CD4-positive, alpha-beta T cell treated with Interleukin-6 for 4 hours (primary cell): ENCODE measurements at places on chromosomes 3 and 15.

GRCh38 chr3:83928391-83928790 lies 1030.4 kb upstream of the CADM2 start:
- no peak for DNase-seq

- DNase-seq, result no peak
These were observed 499 bp downstream of the RABL3 start for GRCh38 chr3:120741837-120742197.

DNA sequence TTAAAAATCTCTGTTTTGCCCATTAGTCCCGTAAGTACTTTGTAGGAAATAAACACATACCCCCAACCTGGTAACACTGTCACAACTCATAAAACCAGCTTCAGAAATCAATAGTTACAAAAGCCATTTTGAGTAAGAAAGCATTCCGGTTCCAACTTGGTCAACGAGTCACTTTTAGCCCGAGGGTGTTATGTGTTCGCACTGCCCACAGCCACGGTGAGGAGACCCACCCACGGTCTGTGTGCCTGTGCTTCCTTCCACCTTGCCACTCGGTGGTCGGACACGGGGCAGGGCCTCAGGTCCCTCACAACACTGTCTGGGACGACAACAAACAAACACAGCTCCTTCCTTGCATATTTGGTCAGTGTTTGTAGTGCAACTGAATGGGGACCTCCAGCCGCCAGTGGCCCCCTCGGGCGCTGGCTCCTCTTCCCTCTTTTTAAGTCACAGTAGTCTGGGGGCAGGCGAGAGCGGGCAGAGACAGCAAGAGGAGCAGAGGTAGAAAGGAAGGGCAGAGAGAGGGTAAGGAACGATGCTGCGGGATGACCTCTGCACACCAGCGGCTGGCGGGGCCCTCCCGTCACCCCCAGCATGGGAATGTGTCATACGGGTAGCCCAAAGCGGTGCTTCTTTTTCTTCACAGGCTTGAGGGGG lies 5.2 kb upstream of the MUSTN1 start:
- no peak for DNase-seq

DNA sequence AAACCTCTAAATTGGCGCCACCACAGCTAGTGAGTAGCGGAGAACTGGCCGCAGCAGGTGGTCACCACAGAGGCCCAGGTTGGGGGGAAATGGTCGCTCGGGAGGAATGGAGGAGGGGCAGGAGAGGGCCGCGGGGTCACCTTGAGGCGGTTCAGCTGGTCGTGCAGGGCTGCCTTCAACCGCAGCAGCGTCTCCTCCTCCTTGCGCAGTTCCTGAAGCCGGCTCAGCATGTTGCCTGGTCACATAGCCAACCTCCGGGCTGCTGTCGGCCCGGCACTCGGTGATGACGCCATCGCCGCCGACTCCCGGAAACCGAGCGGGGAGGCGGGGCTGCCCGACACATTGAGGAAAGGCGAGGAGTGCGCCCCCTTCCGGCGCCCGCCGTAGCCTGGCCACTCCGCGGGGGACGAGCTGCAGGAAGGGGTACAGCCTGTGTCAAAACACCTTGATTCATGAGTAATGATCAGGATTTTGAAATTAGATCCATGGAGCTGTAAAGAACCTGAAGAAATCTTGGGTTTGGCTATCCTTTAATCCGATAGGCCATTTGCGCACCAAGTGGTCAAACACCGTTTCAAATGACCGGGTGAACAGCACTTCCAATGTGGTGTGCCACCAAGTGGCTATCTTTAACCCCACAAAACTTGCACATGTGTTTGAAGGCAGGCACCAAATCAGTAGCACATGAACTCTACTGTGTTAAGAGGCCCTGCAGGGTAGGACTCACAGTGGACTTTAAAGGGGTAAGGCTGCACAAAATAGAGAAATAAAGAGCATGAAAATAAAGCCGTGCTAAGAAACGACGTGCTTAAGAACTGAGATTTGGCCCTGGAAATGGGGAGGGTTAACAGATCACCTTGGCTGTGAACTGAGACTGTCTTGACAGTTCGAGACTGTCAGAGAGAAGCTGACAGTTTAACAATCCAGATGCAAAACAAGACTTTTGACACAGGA lies at the start of gene SNAPC5:
Gene SNAPC5, minus strand, starts transcription at position 261 of the 954 bp plus-strand sequence. Its CDS starts 31 bp downstream, at position 230.
- DNase-seq, result peak; percentile 98

DNA sequence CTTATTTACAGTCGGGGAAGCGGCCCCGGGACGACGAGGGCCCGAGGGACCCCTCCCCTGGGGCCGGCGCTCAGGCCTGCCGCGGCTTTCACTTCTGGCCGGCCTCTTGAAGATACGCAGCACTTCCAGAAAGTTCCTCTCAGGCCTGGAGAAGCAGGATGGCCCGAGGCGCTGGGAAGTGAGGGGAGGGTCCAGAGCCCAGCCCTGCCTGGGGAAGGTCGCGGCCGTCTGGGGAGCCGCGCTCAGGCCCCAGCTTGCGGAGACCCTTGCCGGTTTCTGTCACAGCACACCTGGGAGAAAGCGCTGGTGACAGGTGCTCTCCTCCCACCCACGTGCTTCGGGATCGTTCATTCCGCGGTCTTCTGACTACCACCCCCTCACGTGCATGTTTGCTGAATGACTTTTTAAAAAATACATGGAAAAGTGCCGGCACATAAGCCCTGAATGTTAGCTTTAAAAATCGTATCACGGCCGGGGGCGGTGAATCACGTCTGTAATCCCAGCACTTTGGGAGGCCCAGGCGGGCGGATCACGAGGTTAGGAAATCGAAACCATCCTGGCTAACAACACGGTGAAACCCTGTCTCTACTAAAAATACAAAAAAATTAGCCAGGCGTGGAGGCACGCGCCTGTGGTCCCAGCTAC lies 727 bp upstream of the TM2D3 start:
- peak; percentile 10 for DNase-seq

- no peak for DNase-seq
These were observed 163.6 kb downstream of the KCNMB2 start for GRCh38 chr3:178699810-178700209.

DNA sequence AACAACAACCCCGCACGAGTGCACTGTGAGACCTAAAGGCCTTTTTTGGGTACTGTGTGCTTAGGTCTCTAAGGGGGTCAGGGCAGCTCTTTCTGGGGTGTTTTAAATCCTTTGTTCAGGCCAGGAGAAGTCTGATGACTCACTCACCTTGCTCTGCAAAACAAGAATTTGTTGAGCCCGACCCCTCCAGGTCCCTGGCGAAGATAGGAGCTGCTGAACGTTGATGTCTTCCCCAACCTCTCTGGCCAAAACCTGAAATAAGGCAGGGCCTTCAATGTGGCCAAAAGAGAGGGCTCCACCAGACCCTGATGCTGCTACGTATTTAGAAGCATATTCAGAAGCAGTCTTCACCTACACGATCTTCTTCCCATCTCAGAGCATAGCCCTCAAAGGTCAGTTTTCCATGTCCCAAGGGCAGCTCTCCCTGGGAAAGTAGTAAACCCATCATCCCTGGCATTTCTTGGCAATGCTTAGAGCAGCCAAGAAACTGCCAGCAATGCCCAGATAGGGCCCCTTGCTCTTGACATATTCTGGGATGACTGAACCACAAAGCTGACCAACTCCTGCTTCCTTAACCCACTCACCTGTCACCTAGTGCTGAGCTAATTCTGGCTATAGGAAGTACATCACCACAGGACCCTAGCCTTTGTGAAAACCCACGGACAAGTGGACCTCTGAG lies 27.1 kb downstream of the CCDC13 start:
- no peak for DNase-seq

DNA sequence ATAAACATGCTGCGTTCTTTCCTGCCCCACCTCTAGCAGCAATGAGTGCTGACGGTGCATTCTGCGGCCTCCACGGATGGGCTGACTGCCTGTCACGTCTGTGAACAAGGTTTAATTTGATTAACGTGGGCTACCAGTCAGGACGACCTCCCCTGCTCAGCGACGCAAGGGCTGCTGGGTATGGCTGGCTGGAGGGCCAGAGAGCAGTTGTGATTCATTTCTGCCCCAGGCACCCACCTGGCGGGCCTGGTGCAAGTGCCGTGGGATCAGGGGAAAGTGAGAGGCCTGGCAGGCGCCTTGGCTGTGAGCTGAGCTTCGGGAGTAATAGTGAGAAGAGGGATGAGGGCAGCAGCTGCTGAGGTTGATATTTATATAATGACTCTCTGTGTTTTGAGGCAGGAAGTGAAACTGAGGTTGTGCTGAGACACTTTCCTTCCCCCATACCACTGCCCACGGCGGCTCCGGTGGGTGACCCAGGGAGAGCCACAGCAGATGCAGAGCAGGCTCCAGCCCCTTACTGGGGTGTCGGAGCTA lies 190.4 kb upstream of the BCL6 start:
- DNase-seq, result peak; percentile 22

GRCh38 chr3:41726891-41727290 lies 235.0 kb downstream of the ULK4 start:
- no peak for DNase-seq

DNA sequence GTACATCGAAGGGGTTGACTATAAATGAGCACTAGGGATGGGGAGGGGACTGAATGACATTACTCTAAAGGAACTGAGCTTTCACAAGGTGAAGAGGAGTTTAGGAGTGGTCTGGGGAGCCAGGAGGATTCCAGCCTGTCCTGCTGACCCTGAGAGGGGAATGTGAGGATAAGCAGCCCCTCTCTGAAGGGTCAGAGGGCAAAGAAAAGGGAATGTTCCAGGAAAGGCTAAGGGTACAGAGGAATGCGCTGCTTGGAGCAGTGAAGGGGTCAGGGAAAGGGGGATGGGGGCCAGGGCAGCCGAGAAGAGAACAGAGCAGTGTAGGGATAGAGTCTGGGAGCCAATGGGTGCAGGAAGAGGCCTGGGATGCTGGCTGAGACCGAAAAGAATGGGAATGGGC lies 28.0 kb upstream of the TPM1 start:
- DNase-seq, result no peak

DNA sequence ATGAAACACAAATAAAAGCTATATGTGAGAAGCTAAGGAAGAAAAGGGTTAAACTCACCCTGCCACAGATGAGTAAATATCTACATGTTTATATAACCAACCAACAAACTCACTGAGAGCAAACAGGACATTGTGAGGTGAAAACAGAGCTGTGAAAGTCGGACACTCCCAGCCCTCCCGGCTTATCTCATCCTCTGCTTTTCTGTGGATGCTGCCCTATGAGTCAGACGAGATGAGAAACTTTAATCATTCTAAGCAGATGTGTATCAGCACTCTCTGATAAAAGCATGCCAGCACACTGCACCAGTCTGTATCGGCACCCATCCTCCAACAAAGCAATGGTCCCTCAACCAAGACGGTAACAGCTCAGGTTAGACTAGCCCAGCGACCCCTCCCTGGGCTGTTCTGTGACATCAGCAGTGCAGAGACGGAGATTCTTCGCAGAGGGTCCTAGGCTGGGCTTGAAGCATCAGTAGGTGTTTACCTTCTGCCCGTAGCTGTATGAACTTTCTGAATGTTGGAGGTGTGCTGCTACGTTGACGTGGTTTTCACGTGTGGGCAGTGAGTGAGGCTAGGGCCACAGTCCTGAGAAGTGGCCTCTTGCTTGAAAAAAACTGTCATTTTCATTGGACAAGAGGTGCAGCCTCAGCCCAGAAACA lies 119.8 kb upstream of the ALDH1A3 start:
- DNase-seq, result no peak

- no peak for DNase-seq
These were observed 459.2 kb upstream of the ARRDC4 start for GRCh38 chr15:97501291-97501690.

DNA sequence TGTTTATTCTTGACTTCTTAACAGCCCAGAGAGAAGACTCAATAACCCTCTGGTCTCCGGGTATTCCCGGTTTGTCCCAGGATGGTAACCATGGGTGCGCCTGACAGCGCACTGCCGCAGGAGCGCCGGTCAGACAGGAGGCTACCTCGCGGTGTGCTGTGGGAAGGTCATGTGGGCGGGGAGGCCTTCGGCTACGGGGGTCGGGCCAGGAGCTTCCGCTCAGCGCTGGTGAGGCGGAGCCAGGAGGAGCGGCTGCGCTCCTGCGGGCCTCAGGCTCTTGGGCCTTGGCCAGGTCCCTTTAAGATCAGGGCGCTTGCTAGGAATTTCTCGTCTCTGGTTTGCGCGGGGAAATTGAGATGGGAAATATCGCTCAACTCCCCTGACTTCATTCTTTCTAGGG lies 182.3 kb upstream of the NDN start:
- DNase-seq, result no peak

DNA sequence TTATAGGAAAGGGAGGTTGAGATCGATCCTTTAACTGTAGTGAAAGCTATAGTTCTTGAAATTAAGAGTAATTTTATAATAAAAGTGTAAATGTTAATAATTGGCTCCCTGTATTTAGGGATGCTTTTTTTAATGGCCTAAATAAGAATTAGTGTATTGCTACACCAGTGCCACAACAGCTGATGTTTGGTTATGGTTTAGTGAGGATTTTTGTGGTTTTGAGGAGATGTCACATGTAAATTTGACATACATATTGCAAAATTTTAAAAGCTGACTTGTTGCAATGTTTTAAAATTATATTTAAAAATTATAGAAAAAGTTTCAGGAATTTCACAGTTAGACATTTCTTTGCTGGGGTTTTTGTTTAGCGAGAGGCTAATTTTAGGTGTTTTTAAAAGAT lies 3.9 kb downstream of the TSC22D2 start:
- DNase-seq, result no peak

DNA sequence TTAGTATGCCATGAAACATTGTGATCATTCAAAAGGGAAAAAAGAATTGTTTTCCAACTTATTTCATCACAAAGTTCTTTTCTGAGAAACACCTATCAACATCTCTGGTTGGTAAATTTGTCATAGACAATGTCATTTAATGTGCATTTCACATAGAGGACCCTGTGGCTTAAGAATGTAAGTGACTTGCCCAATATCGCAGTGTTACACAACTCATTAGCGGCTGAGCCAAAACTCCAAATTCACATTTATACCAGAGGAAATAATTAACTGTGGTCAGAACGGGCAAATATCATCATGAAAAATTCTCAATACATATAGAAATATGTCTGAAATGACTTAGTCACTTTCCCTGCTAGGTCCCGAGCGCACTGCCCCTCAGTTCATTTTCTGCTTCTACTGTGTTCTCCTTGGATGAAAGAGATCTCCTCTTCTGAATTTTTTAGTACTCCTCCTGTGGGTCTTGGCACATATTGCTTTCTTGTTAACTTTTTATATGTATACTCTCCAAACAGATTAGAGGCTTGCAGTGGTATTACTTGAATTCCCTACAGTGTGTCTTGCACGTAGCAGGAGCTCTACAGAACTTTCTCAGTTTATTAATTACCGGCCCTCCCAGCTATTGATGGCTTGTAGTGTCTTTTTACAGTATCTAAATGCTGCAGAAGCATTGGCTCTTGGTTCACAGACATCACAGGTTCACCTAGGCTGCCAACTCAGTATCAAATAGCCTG lies 33.1 kb downstream of the PTX3 start:
- no peak for DNase-seq

GRCh38 chr3:123508178-123508577 lies 59.3 kb upstream of the ADCY5 start:
- DNase-seq, result no peak

DNA sequence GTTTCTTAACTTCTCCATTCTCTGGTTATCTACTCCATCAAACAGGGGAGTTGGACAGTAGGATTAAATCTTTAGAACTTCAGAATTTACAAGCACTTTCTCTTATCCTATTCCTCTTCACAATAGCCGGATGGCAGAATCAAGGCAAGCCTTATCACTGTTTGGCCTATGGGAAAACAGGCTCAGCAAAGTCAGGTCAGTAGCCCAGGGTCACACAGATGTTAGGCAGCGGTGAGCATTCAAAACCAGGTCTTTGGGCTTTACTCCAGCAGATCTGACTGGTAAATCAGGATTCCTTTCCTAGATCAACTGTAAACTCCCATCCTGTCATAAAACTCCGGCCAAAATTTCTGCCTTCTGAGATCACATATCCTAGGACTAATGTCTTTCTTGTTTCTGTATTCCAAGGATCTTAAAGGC lies 258.4 kb downstream of the OPA1 start:
- no peak for DNase-seq
